Omental fat pad (tissue), 4 donors: ENCODE measurements at places on chromosomes 1 and 21.

DNA sequence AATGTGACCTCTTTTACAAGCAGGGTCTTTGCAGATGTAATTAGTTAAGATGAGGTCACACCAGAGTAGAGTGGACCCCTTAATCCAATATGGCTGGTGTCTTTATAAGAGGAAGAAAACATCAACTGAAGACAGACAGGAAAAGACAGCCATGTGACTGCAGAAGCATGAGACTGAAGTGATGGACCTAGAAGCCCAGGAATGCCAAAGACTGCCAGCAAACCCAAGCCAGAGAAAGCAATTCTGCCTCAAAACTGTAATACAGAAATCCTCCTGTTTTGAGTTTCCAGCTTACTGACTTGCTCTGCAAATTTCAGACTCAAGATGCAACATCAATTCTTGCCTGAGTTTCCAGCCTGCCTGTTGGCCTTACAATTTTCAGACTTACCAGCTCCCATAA, 17.3 kb downstream of the ENAH start:
- DNase-seq, result no peak

DNA sequence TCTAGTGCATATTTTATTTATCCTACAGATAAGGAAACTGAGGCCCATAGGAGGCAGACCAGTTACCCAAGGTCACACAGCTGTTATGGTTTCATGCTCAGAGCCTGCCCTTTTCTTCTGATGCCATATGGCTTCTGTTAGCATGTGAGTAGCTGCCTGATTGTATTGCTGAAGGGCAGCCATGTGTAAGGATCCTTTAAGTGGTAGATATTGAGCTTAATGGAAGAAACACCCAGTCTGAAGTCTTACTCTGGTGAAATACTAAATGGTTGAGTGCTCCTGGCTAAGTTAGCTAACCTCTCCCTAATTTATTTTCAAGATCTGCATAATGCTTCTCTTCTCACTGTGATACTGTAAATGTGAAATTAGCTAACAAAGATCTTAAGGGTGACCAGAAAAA, 30.9 kb downstream of the ADAMTS5 start:
- DNase-seq, result no peak

GRCh38 chr1:177978530-177978929, 8.7 kb upstream of the SEC16B start:
- no peak for DNase-seq

DNA sequence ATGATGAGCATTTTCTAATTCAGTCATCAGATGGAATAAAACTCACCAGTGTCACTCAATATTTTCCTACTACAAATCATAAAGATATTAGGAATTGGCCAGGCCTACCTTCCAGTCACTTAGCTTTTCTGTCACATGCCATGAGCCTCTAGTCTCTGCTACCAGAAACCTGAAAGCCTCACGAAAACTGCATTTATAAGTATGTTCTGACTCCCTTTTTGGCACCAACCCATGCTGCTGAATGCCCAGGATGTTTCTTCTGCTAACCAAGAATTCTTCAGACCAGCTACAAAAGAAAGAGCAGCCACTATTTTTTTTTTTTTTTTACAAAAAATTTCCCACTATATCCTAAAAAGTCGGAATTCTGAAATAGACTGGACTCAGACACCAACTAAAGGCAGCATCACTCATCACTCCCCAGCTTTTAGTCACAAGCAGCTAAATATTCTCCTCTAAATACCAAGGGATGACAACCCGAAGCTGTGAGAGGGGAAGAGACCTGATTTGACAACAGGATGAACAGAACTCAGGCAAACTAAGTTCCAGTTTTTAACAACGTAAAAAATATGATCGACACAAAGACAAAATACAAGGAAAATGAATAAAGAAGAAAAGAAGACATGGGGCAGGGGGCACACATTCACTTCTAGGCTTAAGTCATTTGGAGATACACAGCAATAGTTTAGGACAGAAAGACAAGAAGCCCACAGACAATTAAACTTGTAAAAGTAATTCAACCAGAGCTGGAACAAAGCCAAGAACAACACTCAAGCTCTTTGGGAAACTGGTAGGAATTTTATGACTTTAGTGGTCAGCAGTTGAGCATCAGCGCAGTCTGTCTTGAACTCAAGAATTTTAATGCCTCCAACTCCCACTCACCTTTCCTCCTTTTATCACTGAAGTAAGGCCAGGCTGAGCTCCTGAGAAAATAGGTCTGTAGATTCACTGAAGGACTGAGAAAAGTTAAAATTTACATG, 1.7 kb downstream of the DCAF8 start:
- no peak for DNase-seq

- DNase-seq, result no peak
Measured at GRCh38 chr1:111553196-111553595, 49.8 kb upstream of the ADORA3 start.

DNA sequence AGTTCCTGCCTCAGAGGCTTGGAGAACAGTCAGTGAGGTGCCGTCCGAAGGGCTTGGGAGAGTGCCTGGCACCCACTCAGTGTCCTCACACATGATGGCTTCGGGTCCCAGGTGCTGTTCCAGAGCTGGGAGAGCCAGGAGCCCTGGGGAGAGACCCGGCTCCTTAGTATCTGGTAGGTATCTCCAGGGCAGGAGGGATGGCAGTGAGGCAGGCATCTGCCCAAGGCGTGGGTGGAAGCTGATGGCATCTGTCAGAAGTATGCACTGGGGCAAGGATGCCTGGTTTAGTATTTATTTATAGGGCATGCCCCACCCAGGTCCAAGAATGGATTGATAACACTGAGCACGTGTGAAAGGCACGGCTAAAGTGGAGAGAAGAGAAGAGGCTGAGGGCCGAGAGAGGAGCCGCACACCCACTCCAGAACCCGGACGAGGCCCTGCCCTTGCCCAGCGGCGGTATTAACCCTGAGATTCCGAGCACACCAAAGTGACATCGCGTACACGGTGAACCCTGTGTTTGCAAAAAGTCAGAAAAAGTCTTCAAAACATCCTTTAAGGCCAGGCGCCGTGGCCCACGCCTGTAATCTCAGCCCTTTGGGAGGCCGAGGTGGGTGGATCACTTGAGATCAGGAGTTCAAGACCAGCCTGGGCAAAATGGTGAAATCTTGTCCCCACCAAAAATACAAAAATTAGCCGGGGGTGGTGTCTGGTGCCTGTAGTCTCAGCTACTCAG, 2.4 kb downstream of the TP73 start:
- no peak for DNase-seq

GRCh38 chr1:246617156-246617555, 50.9 kb downstream of the CNST start:
- DNase-seq, result no peak

- DNase-seq, result no peak
Measured at GRCh38 chr1:14440731-14441130, 157.8 kb upstream of the KAZN start.

- DNase-seq, result no peak
Measured at GRCh38 chr1:111204983-111205713, 4.7 kb upstream of the DENND2D start.

- DNase-seq, result no peak
Measured at GRCh38 chr1:91133248-91133647, 111.4 kb upstream of the ZNF644 start.

DNA sequence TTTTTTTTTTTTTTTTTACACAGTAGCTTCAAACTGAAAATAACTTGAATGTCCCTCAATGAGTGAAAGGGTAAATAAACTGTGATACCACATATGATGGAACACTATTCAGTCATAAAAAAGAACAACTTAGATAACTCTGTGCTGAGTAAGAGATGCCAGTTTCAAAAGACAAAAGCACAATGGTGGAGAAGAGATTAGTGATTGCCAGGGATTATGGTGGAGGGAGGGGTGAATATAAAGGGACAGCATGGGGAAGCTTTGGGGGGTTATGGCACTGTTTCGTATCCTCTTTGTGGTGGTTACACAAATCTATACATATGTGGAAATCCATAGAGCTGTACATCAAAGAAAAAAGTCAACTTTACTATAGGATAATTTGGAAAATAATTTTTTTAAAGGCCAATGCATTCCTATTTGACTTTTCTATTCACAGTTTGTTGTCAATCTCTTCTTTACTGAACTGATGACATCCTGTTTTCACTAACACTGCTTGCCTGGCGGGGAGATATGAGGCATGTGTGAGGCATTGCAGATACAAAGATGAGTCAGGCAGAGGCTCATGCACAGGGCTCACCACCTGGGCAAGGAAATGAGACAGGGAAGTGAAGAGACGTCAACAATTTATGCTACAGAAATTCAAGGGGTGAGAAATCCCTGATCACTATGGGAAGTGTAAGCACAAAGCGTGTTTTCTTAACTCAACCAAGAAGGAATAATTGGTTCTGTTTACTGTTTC, 302.7 kb downstream of the DUSP10 start:
- peak; percentile 37 for DNase-seq

GRCh38 chr1:177256153-177257075, 85.7 kb downstream of the BRINP2 start:
- DNase-seq, result no peak

DNA sequence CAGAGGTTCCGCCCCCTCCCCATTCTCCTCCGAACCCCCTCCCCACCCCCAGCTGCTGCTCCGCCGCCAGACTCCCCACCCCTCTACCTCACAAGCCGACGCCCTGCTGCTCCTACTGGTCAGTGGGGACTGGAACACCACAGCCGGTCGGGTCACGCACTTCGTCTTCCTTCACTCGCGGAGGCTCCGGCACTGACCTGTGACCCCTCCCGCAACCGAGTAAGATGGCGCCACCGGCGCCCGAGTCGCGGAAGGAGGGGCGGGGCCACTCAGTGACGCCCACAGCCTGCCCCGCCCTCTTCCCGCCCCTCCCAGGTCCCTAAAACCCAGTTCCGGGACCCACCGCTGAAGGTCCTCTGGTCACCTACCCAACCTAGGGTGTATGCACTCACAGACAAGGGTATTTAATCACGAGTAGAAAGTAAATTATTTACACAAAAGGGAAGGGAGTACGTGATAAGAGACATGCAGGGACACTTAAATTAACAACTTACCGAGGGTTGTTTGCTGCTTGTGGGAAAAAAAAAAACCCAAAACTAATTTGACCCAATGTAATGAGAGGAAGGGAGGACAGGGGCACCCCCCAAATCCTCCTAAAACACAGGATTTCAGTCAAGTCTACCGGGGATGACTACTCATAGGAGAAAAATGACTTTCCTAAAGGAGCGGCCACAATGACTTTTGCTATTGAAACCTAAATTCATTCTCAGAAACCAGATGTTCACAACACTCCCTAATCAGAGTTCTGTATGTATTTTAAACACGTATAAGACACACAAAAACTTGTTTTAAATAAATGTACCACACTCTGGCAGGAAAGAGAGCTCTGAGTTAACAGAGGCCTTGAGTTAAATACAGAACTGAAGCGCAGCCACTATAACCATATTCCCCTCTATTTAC, at the start of gene RIT1:
Gene RIT1, minus strand, starts transcription at position 194 of the 900 bp plus-strand sequence. CDS start 588 bp downstream, outside the sequence.
- peak; percentile 50 for DNase-seq

DNA sequence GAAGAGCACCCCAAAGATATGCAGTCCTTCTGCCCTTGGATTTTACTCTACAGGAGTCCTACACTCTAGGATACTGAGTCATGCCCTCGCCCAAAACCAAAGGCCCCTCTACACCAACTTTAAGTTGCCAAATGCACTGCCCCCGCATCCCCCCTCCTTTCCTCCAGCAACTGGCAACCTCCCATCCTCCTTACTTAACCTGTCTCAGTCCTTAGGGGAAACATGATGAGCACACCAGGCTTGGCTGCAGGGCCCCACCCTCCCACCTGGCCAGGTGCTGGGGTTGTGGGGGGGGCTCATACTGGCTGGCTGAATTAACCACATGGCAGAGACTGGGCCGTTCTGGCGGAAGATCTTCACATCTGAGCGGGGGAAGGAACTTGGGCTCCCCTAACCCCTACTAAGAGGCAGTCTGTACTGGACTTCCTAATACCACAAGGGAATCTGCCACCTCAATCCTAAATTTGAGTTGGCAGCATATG, 1.2 kb downstream of the HDGF start:
- DNase-seq, result peak; percentile 48

DNA sequence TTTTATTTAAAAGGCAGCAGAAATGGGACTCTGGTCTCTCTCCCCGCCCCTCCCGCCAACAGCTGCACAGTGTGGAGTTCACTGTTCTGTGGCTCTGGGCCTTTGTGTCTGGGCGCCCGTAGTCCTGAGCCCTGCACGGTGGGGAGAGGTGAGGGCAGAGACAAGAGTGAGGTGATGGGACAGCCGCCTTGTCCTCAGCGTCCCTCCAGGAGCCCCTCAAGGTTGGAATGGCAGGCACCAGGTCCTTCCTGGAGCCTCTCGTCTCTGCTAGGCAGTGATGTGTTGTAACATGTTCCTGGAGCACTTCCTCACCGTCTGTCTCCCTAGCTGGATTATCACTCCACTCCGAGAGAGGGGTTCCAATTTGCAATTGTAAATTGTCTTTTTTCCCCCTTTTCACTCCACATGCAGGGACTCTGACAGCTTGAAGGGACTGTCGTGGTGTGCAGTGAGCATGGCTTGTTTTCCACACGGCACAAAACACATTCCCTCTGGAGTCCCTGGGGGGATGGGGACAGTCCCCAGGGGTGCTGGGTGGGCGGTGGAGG, 44.6 kb upstream of the C1orf174 start:
- no peak for DNase-seq

DNA sequence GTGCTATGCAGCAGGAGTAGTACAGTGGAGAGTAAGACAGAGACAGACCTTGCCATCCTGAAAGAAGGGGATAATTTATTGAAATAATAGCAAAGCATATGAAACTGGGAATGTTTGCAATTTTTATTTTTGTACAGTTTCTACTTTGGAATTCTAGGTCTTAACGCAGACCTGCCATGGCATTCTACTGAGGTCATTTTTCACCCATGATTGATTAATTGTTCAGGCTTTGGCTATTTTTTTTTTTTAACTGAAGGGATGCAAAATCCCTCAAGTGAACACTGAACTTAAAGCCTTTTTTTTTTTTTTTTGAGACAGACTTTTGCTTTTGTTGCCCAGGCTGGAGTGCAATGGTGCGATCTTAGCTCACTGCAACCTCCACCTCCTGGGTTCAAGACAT, 27.1 kb downstream of the MTF2 start:
- no peak for DNase-seq

- DNase-seq, result no peak
Measured at GRCh38 chr1:38547321-38547720, 312.3 kb downstream of the RRAGC start.

- no peak for DNase-seq
Measured at GRCh38 chr1:222079566-222079965, 337.7 kb upstream of the DUSP10 start.

DNA sequence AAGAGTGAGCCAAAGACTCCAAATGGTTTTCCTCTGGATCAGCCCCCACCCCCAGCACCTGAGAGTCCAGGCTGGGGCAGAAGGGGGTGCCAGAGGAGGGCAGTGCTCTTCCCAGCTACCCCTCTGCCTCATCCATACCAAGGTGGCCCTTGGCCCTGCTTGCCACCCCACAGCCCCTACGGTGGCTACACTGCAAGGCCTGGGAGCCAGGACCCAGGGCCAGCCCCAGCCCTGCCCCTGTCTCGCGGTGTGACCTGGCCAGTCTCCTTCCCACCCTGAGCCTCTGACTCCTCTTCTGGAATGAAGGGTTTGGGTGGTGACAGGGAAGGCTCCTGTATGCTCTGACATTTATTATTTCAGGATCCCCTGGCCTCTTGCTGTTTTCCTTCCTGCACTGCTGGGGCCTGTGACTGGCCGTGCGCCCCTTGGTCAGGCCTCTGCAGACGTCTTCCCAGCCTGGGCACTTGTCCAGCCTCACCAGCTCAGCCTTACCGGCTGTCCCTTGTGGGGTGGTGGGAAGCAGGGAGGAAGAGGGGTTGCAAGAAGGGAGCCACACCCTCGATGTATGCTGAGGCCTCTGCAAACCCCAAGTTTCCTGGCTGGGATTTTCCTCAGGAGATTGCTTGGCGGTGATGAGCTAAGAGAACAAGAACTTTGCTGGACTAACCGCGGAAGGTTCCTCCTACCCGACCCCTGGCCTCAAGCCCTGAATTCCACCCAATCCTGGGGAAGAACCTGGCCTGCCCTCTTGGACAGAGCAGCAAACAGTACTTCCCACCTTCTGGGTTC, 13.5 kb downstream of the ASAP3 start:
- DNase-seq, result no peak

- DNase-seq, result no peak
Measured at GRCh38 chr1:43352881-43353280, 5.9 kb upstream of the CDC20 start.
